ENCODE measurements at places on chromosomes 5 and 9. TPM values are rescaled to one million over a fixed set of nuclear protein-coding genes. Genes with fewer than 3 reads are reported as not detected.
A peak's percentile ranks its signal among the peaks of the same experiment; 100 is the strongest.

SPINK1 gene
- total RNA-seq, result 368 TPM

DNA sequence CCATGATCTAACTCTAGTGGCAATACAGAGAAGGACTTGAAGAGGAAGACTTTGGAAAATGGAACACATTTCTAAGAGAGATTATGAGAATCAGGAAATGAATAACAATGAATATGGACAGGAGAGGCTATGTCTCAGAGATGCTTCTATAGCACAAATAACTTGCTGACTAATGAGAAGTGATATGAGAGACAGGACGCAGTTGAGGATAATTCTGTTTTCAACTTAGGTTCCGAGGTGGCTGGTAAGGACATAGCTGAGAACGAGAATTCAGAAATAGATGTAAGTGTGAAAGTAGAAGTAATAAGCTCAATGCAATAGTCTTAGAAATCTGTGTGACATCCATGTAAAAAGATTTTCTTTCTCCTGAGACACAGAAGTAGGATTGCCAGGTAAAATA lies 358.1 kb upstream of the GRAMD2B start:
- DNase-seq, result no peak

DNA sequence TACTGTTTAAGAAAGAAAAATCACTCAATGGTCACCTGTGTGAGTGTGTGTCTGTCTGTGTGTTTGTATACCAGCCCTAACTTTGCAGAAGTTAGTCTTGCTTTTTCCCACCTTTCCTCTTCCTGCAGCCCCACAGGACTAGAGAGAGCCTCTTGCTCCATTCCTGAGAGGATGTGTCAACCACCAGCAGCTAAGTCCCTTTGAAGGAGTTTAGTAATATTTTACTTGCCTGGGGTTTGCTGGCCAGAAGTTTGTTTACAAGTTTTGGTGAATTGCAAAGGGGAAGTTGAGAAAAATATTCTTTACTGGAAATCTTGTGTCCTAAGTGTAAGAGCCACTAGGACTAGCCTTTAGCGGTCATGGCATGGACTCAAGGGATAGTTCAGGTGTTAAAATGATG lies 316.2 kb downstream of the BRINP1 start:
- DNase-seq, result no peak

DNA sequence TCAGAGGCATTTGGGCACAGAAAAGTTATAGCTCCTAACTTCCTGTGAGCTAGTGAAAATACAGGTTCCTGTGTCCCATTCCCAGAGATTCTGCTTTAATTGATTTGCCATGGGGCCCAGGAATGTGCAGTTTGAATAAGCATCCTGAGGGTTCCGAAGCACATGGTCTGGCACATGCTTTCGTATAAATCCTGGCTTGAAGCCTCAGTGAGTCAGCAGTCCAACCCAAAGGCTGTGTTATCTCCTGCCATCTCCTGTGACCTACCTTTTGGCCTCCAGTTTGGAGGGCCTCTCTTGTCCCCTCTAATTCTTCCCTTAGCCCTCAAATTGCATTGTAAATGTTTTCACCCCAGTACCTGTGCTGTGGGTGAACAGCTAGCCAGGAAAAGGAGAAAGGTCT lies 183.8 kb downstream of the NR3C1 start:
- no peak for DNase-seq

DNA sequence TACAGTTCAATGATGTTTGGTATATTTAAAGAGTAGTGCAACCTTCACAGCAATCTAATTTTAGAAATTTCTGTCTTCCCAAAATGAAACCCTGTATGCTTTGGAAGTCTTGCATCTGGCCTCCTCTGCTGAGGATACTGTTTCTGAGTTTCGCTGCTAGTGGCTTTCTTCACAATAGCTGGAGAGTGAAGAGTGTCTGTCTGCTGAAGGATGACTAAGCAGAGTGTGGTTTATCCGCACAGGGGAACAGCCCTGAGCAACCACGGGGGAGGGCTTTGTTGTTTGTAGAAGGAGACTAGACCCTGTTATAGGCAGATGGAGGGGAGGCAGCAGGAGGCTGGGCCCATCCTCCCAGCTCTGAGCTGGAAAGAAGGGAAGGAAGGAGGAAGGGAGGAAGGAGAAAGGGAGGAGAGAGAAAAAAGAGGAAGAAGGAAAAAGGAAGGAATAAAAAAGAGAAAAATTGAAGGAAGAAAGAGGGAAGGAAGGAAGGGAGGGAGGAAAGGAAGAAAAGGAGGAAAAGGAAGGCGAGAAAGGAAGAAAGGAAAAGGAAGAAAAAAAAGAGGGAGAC lies 10.5 kb upstream of the IRX2 start:
- no peak for DNase-seq

DNA sequence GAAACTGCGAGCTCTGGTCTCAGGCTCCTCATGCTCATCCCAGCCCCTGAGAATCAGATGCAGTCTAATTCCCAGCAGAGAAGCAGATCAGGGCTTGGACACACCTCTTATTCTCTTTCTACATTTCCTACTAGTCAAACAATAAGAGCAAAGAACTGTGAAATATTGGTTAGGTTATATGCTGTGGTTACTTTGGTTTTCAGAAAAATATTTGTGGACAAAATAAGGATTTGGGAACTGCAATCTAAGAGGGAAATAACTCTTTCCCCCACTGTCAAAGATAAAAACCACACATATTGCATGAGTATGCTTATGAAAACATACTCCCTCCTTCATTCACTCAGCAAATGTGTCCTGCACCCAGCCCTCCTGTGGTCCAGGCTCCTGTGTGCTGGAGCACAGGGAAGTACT lies 164.5 kb upstream of the S1PR3 start:
- no peak for DNase-seq

DNA sequence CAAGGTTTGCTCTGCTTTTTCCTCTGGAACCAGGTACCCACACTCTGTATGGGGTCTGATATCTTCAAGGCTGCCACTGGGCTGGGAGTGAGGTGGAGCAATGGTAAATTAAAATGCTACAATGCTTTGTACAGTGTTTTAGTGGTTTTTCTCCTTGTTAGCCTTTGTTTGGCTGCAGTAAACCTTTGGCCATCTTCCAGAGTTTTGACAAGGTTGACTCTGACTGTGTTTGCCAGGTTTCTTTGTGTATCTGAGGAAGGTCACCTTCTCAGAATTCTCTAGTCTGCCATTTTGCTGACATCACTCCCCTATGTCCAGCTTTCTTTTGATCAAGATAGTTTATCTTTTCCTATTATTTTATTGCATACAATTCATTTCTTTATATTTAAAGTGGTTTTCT lies 11.2 kb downstream of the SPATA31D1 start:
- DNase-seq, result no peak

GRCh38 chr9:5563886-5564285 lies 53.6 kb downstream of the PDCD1LG2 start:
- DNase-seq, result no peak

GRCh38 chr9:114121227-114122135 lies 22.4 kb upstream of the KIF12 start:
- DNase-seq, result no peak

DNA sequence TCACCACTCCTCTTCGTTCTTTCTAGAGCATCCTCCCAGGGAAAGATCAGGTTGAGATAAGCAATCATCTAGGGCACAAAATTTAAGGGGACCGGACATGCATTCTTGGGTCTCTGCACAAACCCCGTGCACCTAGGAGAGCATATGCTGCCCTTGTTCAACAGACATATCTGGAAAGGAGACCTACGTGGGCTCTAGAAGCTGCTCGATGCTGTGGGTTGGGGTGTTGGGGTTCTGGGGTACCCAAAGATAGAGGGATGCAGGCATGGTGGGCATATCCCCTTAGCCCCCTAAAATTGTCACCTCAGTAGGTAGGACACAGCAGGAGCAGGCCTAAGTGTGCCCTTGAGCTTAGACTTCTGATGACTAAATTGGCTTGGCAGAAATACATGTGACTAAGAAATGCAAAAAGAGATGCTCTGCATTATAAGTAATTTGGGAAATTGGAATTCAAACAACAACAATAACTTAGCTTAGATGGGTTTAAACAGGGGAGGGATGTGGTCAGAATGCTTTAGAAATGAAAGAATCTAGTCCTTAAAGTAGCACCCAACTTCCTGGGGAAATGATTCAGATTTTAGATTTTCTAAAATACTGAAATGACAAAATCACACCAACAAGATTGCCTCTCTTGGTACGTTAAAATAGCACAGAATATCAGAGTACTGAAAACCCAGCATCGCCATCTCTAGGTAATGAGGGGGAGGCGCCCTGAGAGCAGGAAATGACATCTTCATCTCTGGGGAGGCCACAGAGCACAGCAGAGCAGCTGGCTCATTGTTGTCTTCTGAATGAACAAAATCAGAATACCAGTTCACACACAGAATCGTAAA lies 172.3 kb downstream of the GNA14 start:
- no peak for DNase-seq

CCIN gene
- 0.25 TPM for total RNA-seq

OTP gene
- total RNA-seq, result not detected

C1QTNF3 gene
- 3.8 TPM for total RNA-seq

STING1 gene
- total RNA-seq, result 25.0 TPM

DNA sequence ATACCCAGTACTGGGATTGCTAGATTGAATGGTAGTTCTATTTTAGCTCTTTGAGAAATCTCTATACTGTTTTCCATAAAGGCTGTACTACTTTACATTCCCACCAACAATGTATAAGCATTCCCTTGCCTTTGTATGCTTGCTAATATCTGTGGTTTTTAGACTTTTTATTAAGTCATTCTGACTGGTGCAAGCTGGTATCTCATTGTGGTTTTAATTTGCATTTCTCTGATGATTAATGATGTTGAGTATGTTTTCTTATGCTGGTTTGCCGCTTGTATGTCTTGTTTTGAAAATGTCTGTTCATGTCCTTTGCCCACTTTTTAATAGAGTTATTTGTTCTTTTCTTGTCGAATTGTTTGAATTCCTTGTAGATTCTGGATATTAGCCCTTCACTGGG lies 512.7 kb upstream of the PAPPA start:
- no peak for DNase-seq

DNA sequence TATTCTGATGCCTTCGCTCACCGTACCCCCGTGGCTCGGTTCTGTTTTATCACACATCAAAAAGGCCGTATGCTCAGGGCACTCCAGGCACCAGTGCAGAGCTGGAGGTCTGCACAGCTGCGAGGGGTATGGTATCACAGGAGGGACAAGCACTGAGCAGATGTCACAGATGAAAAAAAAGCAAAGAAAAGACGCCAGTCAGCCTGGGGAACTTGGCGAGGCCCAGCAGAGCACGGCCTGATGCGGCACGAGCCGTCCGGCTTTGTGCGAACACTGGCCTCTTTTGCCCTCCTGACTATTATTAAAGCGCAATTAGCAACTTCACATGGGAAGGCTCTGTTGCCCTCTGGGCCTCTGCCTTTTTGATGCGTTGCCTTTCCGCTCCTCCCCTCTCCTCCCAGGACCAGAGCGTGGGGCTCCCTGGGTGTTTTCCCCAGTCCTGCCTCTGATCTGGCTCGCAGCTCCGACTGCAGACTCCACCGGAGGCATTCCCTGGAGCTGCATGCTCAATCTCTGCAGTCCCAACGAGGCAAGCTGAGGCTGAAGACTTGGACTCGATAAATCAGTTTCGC lies 44.4 kb downstream of the AK8 start:
- no peak for DNase-seq

GPR151 gene
- total RNA-seq, result not detected

- no peak for DNase-seq
Measured at GRCh38 chr5:7494481-7495130, 98.7 kb downstream of the ADCY2 start.

DNAI1 gene
- total RNA-seq, result not detected

- DNase-seq, result no peak
Measured at GRCh38 chr5:142495531-142495930, 170.7 kb upstream of the SPRY4 start.

GRCh38 chr9:124471761-124472160 lies 21.5 kb downstream of the ADGRD2 start:
- DNase-seq, result no peak

SLC1A3 gene
- 2.2 TPM for total RNA-seq

- no peak for DNase-seq
Measured at GRCh38 chr5:119218830-119219782, 136.7 kb upstream of the TNFAIP8 start.

DNA sequence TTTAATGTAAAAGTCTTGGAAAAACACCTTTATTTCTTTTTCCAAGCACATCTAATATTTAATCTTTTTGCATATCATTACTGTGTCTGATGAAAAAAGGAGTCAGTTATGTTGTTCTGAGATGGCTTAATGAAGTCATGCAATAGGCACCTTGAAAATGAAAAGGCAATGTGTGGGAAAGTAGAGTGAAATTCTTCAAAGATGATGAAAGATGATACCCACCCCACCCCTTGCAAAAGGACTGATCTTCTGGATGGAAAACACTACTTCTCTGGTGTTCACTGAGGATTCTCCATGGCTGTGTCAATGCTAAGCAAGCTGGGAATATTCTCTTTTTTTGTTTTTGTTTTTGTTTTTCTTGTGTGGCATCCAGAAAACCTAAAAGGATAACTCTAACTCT lies 47.9 kb upstream of the TRPC7 start:
- DNase-seq, result no peak

- no peak for DNase-seq
Measured at GRCh38 chr5:17413691-17414090, 84.3 kb upstream of the TAF11L2 start.

DNA sequence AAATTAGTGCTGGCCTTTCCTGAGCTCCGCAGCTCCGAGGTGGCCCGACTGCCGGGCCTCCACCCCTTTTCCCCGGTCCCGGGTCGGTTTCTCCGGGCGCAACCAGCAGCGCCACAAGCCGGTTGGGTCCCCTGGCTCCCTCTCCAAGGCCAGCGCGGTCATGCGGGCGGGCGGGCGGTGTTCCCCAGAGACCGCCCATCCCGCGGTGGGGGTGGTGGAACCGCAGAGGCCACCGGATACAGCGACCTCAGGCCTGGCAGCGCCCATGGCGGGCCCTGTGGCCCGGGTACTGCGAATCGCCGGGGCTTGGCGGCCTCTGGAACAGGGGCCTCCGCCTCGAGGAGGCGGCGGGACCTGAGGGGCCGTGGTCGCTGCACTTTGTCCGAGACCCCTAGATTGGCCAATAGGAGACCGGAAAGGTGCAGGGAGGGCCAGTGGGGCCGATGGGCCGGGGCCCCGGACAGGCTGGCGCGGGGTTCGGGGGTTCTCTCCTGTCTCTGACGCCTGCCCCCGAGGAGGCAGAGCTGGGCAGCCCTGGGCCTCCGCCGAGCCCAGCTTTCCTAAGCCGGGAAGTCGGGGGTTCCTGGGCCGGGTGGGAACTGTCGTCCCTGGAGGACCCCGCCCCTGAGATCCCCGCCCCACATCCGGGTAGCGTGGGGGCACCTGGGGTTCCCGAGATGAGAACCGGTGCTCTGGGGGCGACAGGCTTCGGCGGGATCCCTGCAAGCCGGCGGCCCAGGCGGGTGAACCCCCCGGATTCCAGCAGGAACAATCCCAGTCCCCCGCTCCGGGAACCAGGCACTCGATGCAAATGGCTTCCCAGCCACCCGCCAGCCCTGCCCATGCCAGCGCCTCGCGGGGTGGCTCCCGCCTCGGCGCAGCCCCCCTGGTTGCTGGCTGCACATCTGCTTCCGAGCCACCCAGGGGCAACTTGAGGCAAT lies 293.9 kb downstream of the ZSWIM6 start:
- DNase-seq, result peak; percentile 84

- DNase-seq, result no peak
Measured at GRCh38 chr5:90641528-90641927, 82.9 kb downstream of the ADGRV1 start.

DNA sequence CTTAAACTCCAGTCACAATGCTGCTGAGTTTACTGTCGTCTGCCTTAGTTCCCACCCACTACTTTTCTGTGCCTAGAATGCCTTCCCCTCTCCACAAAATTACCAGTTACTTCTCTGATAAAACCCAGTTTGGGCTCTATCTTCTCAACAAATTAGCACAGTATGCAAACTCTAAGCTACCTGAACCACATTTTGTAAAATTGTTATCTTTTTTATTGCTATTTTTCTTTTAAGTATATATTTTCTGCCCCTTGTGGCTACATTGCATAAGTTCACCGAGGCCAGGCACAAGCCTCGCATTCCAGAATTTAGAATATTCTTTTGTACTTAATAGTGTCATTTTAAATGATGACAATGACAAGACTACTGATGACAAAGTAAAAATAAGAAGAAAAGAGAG lies 60.0 kb downstream of the POU5F2 start:
- DNase-seq, result no peak

Data from left colon (tissue), 2 donors.